Esophagus muscularis mucosa (tissue), 4 donors: ENCODE measurements at places on chromosomes 2 and 18. TPM values are rescaled to one million over a fixed set of nuclear protein-coding genes. Genes with fewer than 3 reads are reported as not detected.
A peak's percentile ranks its signal among the peaks of the same experiment; 100 is the strongest.

Gene CCDC68
- total RNA-seq: 2.3 TPM

GRCh38 chr2:188475945-188476344 lies 184.3 kb downstream of the GULP1 start:
- H3K27ac ChIP-seq: no peak overlapping the region
- no peak overlapping the region for H3K4me3 ChIP-seq
- H3K4me1 ChIP-seq: no peaks in the 10 kb centered on the region
- no peaks in the 10 kb centered on the region for H3K36me3 ChIP-seq

DNA sequence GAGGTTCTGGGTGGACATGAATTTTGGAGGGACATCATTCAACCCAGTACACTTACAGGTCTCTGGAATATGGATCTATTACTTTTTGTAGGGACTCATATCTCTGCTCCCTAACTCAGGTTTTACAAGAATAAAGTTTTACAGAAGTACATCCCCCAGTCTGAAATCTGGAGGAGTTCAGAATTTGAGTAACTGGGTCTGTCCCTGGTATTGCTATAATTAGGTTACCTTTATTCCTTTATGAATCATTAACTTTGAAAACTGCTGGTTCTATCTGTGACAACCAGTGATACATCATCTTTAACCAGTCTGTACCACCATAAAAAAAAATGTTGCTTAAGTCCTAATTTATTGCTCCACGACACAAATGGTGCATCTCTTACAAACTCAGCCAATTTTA lies 59.9 kb downstream of the INSIG2 start:
- H3K36me3 ChIP-seq: no peaks in the 10 kb centered on the region
- H3K4me3 ChIP-seq: no peak overlapping the region
- DNase-seq: no peak
- H3K27ac ChIP-seq: no peak overlapping the region

DNA sequence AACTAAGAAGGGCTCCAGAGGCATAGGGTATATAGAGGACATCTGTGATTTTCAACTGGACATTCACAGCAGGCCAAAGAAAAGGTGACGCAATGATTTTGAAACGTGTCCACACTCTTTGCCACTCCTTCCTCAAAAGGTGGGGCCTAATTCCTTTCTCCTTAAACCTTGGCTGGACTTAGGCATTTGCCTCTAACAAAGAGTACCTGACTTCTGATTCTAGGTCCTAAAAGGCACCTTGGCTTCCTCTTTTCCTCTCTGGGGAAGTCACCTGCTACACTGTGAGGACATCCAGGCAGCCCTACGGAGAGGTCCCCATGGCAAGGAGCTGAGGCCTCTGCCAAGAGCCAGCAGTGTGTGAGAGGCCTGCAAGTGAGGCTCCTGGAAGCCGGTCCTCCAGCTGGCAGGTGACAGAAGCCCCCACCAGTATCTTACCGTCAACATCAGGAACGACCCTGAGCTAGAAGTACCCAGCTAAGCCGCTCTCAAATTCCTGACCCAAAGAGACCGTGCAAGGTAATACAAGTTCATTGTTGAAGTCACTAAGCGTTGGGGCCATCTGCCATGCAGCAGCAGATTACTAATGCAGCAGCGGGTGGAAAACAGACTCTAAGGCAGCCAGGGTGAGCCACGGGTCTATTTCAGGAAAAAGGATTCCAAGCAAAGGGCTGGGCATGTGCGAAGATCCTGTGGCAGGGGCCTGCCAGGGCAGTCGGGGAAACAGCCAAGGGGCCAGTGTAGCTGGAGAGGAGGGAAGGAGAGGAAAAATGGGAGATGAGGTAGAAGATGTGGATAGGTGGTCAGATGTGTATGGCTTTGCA lies 7.4 kb upstream of the HES6 start:
- no peak overlapping the region for H3K4me3 ChIP-seq
- H3K27me3 ChIP-seq: no peaks in the 10 kb centered on the region
- DNase-seq: no peak
- H3K27ac ChIP-seq: no peak overlapping the region

DNA sequence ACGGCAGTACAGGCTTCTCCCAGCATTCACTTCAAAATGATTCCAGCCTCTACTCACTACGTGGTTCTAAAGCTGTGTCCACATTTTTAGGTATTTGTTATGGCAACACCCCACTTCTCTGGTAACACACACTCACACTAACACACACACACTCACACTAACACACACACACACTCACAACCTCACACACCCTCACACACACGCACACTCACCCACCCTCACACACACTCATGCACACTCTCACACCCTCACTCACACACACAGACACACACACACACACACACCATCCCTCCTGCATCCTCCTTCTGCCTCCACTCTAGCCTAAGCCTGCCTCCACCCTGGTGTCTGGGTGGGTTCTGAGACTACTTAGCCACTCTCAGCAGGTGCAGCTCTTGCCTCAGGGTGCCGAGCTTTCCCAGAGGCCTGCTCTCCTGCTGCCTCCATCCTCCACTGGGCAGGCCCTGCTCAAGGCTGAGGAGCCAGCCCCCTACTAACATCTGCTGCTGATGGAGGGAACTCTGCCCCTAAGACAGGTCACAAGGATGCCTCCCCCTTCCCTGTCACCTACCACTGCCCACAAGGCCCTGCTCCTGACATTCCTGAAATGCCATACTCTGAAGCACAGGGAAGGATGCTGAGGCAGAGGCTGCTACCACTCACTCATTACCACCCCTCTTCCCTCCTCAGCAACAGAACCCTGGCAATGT lies 63.9 kb downstream of the NCAPH start:
- no peaks in the 10 kb centered on the region for H3K4me1 ChIP-seq
- no peak overlapping the region for H3K4me3 ChIP-seq
- DNase-seq: no peak
- H3K27me3 ChIP-seq: no peaks in the 10 kb centered on the region

DNA sequence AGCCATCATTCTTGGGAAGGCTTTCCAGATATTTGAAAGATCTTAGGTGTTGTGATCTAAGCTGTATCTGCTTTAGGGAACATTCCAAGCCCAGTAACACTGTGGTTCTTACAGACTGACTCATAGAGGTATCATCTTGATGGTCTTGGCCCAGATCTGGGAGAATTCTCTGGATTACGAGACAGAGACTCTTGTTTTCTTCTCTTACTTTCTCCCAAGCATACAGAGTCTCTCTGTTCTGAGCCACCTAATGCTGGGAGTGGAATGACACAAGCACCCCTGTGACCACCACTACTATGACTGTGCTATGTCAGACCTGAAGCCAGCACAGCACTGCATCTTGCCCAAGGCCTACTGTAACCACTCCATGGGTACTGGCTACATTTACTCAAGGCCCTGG lies 81.0 kb upstream of the EPAS1 start:
- no peaks in the 10 kb centered on the region for H3K27me3 ChIP-seq
- H3K4me1 ChIP-seq: no peaks in the 10 kb centered on the region

- DNase-seq: no peak
- H3K4me1 ChIP-seq: peaks cover 35% of the 10 kb centered on the region
- no peak overlapping the region for H3K4me3 ChIP-seq
- H3K27ac ChIP-seq: peak overlapping the region; percentile 3
- no peaks in the 10 kb centered on the region for H3K27me3 ChIP-seq
- no peaks in the 10 kb centered on the region for H3K36me3 ChIP-seq
Measured at GRCh38 chr2:191166111-191166755, 15.4 kb upstream of the STAT4 start.

- DNase-seq: no peak
- no peaks in the 10 kb centered on the region for H3K36me3 ChIP-seq
- H3K4me1 ChIP-seq: no peaks in the 10 kb centered on the region
- no peaks in the 10 kb centered on the region for H3K27me3 ChIP-seq
- no peak overlapping the region for H3K27ac ChIP-seq
Measured at GRCh38 chr18:9488538-9488937, 13.2 kb downstream of the RALBP1 start.

GRCh38 chr18:69948919-69949537 lies 1.4 kb upstream of the CD226 start:
- no peaks in the 10 kb centered on the region for H3K36me3 ChIP-seq
- no peak for DNase-seq
- no peaks in the 10 kb centered on the region for H3K4me1 ChIP-seq
